ENCODE measurements at places on chromosomes 2 and 18. TPM values are rescaled to one million over a fixed set of nuclear protein-coding genes. Genes with fewer than 3 reads are reported as not detected.

Gene EIF2B4
- total RNA-seq: 36.6 TPM

Gene CD207
- total RNA-seq: not detected

Gene NOSTRIN
- total RNA-seq: 0.07 TPM

Gene GALNT3
- total RNA-seq: 0.13 TPM

Gene OSBPL6
- total RNA-seq: 5.4 TPM

Gene KLHL30
- not detected for total RNA-seq

Gene WDR7
- 25.2 TPM for total RNA-seq

Gene SERPINB7
- total RNA-seq: not detected

Gene MOCOS
- 1.3 TPM for total RNA-seq

Gene MLPH
- not detected for total RNA-seq

All from pulmonary artery endothelial cell (primary cell).